Activated CD4-positive, alpha-beta memory T cell treated with anti-CD3 and anti-CD28 coated beads for 36 hours (primary cell): ENCODE measurements at places on chromosomes 6 and 20.

GRCh38 chr20:10619427-10619826 is 54.4 kb downstream of the JAG1 start:
- no peak for DNase-seq

DNA sequence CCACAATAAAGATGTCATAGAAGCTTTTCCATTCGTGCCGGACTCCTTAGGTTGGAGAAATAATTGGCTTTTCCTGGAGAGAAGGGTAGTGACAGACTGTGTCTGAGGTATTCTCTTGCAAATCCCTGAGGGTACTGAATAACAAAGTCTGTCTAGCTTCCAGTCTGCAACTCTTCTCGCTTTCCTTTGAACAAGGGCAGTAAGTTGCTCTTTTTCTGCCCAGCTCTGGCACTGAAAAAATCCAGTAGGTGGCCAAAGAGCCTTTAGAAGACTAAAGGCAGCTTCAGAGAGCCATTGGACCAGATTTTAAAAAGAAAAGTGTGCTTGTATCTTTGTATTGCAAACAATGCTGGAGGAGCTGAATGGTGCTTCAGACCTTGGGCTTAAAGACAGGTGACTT is 20.7 kb upstream of the RREB1 start:
- no peak for DNase-seq

- DNase-seq = no peak
Observed at GRCh38 chr6:2751871-2752270, 1.1 kb upstream of the MYLK4 start.

DNA sequence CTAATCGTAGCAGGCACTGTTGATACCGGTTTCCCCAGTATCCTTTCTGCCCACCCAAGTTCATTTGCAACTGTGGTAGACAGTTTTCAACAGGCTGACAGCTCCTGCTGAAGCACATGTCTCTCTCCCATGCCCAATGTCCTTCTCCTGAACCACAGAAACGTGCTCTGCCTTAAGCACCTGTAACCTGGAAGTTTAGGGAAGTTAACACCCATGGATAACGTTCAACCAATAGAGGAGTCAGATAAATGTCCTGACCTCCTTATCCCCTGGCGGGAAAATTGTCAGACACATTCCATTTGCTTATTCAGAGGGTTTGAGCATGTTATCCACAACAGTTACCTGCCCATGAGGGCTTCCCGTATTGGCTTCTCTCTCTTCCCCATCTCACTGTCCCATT is 29.8 kb upstream of the MOCS1 start:
- DNase-seq = no peak

DNA sequence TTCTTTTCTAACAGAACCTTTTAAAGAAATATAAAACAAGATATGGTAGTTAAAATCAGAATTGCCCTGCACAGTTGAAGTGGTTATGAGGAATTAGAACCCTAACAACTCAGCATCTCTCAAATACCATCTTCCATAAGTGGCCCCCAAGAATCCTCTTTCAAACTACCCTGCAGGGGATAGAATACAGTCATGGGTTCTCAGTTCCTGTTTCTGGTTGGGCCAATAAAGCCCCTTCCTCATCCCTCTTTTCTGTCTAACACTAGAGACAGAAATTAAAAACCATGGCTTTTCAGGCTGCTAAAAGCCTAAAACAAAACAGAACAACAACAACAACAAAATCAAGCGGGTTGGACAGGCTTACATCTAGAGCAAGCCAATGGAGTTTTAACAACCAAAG is 6.7 kb upstream of the LCA5 start:
- DNase-seq = no peak

DNA sequence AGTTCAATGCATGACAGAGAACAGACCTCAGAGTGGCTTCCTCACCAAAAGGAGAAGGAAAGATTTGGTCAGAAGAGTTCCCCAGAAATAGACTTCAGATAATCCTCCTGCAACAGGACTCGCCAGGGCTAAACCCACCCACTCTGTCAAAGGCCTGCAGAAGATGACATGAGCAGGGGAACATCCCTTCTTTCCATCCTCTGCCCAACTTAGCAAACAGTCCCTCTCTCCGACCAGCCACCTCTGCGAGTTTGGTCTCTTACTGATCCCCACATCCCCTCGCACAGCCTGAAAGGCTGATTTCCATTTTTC is 7.5 kb downstream of the NFATC2 start:
- peak; percentile 66 for DNase-seq

DNA sequence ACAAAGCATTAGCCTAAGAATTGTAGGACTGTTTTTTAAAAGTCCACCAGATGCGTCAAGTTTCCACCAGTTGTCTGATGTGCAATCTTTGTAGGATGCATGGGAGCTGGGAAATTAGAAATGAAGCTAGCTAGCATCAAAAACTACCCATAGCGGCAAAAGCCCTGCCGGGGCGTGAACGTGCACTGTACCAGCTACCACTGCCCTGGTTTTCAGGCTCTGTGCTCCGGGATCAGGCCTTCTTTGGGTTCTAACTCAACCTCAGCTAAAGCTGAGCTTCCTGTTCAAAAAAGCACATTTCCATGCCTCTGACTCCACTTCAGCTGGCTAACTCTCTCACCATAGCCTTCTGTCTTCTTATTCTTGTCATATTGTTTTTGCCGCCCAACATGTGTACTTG is 26.9 kb upstream of the FUCA2 start:
- peak; percentile 42 for DNase-seq

GRCh38 chr20:58867211-58867610 is 14.7 kb downstream of the GNAS start:
- no peak for DNase-seq

GRCh38 chr6:139676718-139677117 is 302.3 kb upstream of the CITED2 start:
- no peak for DNase-seq

- peak; percentile 70 for DNase-seq
Observed at GRCh38 chr6:109308018-109308492, 74.2 kb downstream of the CD164 start.

DNA sequence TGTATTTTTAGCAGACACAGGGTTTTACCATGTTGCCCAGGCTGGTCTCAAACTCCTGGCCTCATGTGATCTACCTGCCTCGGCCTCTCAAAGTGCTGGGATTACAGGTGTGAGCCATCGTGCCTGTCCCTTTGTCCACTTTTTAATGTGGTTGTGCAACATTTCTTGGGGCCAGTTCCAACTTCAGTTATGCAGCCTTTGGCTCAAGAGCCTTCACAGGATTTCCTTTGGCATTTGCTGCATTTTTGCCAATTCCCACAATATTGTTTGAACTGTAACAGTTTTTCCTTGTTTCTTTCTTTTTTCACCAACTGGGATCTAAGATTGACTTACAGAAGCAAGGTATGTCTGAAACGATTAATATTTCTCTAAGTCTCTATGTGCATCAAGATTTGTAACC is 63.6 kb downstream of the EDN1 start:
- DNase-seq = no peak

GRCh38 chr6:92496527-92496926 is 922.8 kb downstream of the EPHA7 start:
- DNase-seq = no peak

DNA sequence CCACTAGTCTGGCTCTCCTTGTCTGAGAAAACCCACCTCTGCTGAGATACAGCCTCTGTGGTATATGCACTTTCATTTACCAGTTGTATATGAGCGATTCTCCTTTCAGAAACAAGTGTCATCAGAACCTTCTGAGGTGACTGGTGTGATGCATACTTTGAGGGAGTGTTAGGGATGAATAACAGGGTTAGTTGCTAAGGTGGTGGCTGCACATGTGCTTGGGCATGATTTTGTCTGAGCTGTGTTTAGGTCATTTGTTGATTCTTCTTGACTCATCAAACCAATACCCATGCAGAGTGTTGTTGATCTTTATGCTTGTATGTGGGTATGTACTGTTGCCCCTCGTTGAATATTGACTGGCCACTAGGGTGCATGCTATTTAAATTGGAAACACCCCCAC is 25.7 kb downstream of the DTD1 start:
- DNase-seq = peak; percentile 37

DNA sequence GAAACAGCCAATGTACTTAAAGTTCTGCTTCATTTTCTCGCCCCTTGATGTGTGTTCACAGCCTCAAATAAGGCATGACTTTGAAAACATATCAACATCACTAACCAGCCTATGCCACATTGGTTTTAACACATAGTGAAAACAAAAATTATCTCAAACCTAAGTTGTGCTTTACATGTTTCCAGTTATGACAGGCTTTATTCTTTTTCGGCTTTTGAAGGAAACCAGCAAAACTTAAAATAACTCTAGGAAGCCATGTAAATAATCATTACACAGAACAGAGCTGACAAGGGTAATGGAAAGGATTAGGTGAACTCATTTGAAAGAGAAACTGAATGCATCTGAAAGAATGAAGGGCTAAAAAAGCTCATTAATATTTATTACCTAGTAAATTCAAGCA is 42.1 kb downstream of the BMP5 start:
- DNase-seq = no peak

DNA sequence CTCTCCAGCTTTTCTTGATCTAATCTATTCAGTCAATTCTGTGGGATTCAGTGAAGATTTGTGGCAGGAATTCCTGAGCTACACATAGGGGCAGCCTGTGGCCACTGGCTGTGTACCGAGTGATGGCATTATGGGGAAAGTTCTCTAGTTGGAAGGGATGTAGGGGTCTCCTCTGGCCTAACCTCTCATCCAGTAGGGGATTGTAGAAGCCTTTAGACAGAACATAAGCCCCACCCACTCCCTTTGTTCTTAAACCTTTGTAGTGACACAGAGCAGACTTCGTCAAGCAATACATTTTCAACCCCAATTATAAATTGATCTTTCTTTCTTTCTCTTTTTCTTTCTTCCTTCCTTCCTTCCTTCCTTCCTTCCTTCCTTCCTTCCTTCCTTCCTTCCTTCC is 188.9 kb downstream of the QKI start:
- no peak for DNase-seq

- no peak for DNase-seq
Observed at GRCh38 chr6:35955071-35955470, 34.2 kb upstream of the SRPK1 start.

DNA sequence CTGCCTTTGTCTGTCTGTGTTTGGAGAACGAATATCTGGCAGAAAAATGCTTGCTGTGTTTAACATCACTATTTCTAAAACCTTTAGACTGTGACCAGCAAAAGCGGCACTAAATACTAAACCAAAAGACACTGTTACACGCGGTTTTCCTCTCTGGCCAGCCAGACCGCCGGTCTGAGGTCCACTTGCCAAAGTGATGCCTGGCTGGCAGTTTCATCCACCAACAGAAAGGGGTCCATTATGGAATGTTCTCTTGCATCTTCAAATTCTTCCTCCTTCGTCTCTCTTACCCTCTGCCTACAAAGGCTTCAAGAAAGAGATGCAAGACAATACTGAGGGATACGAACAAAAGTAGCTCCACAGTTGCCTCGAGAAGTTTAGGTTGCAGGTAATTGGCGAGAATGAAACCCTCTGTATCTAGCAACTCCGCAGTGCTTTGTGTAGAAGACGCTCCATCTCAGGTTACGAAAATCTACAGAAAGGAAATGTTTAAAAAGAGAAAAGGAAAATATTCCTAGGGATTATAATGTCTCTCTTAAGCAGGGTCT is 176.6 kb downstream of the TRIM27 start:
- no peak for DNase-seq

- DNase-seq = peak; percentile 66
Observed at GRCh38 chr20:45368221-45368980, 5.4 kb downstream of the SYS1 start.

DNA sequence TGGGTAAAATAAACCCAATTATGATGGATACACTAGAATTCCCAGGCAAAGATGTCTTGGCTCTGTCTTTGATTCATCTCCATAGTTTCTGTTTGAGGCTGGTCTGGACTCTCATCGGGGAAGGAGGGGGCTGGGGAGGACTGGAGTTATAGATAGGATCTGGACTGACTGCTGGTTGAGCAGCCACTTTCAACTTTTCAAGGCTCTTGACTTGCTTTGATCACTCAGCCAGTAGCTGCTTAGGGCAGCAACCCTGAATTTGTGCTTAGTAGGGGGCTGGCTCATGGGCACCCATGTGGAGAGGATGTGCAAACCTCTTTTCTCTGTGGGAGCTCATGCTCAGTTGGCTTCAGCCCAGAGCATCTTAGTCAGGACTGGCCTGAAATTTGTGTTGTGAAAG is 114.0 kb upstream of the NEDD9 start:
- DNase-seq = no peak

DNA sequence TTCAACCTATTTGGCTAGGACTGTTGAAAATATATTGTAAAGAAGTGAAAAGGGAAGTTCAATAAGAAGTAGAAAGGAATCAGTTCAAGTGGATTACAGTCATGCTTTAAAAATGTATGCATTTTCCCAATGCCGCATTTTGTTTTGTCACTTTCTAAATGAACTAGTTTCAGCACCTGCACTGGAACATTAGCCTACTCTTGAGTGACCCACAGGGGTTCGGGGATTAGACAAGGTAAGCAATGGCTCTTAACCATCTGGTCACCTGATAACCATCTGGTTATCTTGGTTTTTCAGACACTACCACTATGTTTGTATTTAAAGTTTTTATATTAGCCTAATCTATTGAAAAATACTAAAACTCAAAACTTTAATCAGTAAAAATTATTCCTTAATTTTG is 97.6 kb downstream of the CD164 start:
- no peak for DNase-seq

- DNase-seq = no peak
Observed at GRCh38 chr20:61638802-61639585, 386.9 kb downstream of the CDH4 start.

DNA sequence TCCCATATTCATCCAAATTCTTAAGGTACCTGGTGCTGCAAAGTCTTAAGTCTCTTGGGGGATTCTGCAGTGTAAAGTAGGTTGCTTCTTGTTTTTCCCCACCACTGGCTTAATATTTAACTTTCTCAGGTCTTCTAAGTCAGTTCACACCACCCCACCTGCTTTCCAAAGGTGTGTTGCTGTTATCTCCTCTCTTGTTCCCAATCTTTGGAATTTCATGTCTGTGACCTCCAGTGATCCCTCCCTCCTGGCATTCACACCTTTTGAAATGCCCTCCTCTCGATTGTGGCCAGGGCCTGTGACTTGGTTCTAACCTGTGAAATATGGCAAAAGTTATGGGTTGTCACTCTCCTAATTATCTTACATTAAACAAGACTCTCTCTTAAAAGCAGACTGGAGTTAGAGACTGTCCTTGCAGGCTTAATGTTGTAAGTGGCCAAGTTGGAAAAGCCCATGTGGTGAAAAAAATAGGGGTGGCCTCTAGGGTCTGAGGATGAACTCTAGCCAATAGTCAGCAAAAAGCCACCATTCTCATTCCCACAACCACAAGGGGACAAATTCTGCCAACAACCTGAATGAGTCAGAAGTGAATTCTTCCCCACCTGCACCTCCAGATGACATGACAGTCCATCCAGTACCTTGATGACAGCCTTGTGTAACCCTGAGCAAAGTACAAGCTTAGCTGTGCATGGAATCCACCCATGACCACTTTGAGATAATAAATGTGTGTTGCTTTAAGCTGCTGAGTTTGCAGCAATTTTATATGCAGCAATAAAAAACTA is 45.1 kb downstream of the ADGRF1 start:
- DNase-seq = no peak
